ELF-1 (cell line): ENCODE measurements at places on chromosomes 13 and 19.

GRCh38 chr13:113897161-113897560 is 33.3 kb upstream of the GAS6 start:
- no peak for DNase-seq

DNA sequence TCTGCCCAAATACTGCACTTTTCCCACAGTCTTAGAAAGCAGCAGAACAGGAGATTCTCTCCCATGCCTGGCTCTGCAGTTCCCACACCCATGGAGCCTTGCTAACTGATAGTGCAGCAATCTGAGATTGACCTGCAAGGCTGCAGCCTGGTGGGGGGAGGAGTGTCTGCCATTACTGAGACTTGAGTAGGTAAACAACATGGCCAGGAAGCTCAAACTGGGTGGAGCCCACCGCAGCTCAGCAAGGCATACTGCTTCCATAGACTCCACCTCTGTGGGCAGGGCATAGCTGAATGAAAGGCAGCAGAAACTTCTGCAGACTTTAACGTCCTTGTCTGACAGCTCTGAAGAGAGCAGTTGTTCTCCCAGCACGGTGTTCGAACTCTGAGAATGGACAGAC is 358.5 kb upstream of the PCDH9 start:
- DNase-seq = peak; percentile 8

GRCh38 chr19:18307271-18307681 is 15.6 kb downstream of the LSM4 start:
- no peak for DNase-seq

GRCh38 chr19:28075229-28075628 is 1137.7 kb downstream of the UQCRFS1 start:
- DNase-seq = no peak
